M059J (cell line): ENCODE measurements at places on chromosomes 12 and 14. TPM values are rescaled to one million over a fixed set of nuclear protein-coding genes. Genes with fewer than 3 reads are reported as not detected.

PXN gene
- 77.5 and 110 TPM in 2 replicates for total RNA-seq

IFT43 gene
- 29.5 and 33.4 TPM in 2 replicates for total RNA-seq

WNT1 gene
- total RNA-seq: not detected in 2 replicates

LARP4 gene
- 20.4 and 21.1 TPM in 2 replicates for total RNA-seq

RPS6KL1 gene
- not detected in 2 replicates for total RNA-seq

EXD2 gene
- 9.4 and 13.2 TPM in 2 replicates for total RNA-seq

PLEKHG7 gene
- not detected in 2 replicates for total RNA-seq

CLEC1A gene
- total RNA-seq: 0.99 and 2.7 TPM in 2 replicates

SPTB gene
- 0.86 and 1.5 TPM in 2 replicates for total RNA-seq

OR6C65 gene
- not detected in 2 replicates for total RNA-seq

CLEC12A gene
- total RNA-seq: not detected in 2 replicates

CDKN3 gene
- total RNA-seq: 179 and 192 TPM in 2 replicates

GALNT16 gene
- 0.20 and 0.30 TPM in 2 replicates for total RNA-seq

KRT1 gene
- not detected in 2 replicates for total RNA-seq
